Activated T-cell treated with anti-CD3 and anti-CD28 coated beads, Interleukin-2, amount 50 U/mL, for 24 hours (primary cell): ENCODE measurements at places on chromosomes 13 and 19.

DNA sequence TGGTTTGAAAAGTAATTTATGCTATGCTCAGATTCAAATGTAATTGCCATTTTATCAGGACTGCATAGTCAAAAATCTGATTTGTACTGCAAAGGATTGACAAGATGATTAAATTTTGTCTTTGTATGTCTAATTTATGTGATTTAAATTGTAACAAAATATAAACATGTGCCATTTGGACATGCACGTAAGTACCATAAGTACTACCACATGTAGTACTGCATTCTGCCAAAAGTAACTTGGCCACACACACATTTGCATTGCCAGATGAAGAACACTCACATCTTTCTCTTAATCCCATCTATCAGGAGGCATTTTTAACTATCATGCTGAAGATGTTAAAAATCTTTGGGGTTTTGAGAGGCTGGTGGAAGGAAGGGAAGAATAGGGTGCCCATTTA, 133.3 kb downstream of the KLF12 start:
- DNase-seq, result no peak

DNA sequence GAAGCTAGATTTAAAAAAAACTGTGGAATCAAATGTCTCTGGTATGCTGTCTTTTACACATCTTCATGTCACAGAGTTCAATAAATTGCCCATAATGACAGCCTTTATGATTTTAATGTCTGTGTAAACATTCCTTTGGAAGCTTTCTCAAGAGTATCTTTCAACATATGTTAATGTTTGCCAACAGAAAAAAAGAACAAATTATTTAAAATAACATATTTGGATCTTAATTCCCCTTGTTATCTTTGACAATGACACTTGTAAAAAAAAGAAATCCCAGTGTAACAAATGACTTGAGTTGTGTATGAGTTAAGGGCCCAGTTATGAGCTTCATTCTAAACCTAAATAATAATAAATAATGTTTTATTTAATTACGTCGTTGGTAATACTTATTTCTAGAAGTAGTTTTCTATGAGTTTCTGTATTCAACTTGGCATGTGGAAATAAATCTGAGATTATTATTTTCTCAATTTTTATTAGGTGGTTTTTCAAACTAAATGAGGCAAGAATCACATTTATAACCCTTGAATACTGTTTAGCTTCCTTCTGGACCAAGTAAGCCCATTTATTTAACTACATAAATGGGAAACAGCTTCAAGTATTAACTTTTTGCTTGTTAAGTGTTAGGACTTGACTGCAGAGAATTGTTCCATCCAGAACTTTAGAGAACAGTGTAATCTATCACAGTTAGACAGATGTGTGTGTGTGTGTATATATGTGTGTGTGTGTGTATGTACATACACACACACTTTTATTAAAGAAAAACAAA, 182.1 kb downstream of the POSTN start:
- no peak for DNase-seq

GRCh38 chr19:33902802-33903488, 106.3 kb downstream of the KCTD15 start:
- no peak for DNase-seq

DNA sequence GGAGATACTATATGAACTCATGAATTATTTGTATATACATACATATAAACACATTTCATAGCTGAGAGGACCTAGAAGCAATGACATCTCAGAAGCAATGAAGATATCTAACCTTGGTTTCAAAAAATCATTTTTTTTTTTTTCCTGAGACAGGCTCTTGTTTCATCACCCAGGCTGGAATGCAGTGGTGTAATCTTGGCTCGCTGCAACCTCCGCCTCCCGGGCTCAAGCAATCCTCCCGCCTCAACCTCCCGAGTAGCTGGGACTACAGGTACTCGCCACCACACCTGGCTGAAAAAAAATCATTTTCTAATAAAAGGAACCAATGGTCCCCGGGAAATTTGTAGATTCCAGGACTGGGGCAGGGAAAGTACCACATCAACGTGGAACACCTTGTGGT, 4.0 kb downstream of the ZNF565 start:
- DNase-seq, result no peak

DNA sequence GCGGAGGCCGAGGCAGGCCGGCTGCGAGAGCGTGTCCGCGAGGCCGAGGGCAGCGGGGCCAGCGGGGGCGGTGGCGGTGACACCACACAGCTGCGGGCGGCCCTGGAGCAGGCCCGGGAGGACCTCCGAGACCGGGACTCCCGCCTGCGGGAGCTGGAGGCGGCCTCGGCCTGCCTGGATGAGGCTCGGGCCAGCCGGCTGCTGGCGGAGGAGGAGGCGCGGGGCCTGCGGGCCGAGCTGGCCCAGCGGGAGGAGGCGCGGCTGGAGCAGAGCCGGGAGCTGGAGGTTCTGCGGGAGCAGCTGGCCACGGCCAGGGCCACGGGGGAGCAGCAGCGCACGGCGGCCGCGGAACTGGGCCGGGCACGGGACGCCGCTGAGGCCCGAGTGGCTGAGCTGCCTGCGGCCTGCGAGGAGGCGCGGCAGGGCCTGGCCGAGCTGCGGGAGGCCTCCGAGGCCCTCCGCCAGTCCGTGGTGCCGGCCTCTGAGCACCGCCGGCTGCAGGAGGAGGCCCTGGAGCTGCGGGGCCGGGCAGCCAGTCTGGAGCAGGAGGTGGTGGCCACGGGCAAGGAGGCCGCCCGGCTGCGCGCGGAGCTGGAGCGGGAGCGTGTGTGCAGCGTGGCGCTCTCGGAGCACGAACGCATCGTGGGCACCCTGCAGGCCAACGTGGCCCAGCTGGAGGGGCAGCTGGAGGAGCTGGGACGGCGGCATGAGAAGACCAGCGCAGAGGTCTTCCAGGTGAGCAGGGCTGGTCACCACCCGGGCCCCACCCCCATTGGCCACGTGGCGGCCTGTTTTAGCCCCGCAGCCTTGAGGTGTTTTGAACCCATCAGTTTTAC, 11.7 kb upstream of the EBI3 start:
- DNase-seq, result no peak

- no peak for DNase-seq
Measured at GRCh38 chr19:33819506-33819879, 22.8 kb downstream of the KCTD15 start.

GRCh38 chr19:21921691-21922180, 85.8 kb upstream of the ZNF43 start:
- DNase-seq, result no peak

DNA sequence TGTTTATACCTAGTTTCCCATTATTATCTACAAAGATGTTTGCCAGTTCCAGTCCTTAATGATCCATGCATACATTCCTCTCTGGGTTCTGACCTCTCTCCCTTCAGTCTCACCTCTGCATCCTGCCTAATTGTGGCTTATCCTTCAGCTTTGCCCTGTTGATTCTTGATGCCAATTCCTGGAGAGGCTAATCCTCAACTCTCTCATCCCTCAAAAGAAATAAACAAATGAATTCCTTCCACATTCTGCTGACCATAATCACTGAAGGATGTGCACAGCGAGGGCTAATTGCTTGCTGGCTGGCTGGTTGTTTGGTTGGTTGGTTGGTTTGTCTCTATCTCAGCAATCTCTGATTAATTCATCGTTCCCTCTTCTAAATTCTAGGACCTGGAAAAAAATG, 113.8 kb downstream of the IRS2 start:
- DNase-seq, result no peak

DNA sequence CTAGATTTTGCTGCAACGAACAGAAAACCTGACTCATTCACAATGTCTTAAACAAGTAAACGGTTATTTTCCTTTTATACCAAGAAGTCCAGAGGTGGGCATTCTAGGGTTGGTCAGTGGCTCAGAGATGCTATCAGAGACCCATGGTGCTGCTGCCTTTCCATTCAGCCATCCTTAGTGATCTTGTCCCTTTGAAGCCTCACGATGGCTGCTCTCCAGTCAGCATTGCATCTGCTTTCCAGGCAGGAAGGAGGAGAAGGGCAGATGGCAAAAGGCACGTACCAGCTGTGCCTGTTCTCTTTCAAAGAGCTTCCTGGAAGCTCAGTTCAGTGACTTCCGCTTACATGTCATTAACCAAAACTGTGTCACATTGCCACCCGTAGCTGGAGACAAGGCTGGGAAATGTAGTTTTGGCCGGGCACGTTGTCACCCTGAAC, 30.1 kb downstream of the WDFY2 start:
- DNase-seq, result peak; percentile 66

DNA sequence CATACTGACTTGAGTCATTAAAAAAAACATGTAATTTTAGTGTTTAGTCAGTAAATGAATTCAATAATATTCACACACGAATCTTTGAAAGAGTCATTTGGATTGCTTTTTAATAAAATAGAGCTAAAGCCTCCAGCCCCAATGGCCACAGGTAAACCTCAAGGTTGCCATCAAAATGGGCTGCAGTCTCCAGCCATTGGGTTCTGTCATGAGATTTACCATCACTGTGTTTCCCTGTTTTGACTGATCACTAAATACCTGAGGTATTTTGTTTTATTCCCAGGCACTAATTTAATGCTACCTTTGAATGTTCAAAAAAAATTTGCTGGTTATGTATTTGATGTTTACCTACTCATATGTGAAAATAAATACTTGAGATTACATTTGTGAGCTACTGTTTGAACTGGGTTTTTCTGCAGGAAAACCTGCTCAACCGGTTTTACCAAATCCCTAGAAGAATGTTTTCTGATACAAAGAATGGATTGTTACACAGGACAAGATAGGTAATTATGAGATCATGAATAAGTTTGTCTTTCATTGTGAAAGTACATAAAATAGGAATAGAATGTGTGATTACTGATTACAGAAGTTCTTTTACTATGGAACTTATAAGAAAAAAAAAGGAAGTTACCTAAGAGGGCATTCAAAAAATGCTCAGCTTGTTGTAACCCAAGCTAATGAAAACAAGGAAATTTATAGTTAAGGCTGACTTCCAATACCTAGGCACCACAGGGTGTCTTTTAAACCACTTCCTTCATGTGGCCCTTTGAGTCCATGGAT, 391.3 kb downstream of the EFNB2 start:
- no peak for DNase-seq

DNA sequence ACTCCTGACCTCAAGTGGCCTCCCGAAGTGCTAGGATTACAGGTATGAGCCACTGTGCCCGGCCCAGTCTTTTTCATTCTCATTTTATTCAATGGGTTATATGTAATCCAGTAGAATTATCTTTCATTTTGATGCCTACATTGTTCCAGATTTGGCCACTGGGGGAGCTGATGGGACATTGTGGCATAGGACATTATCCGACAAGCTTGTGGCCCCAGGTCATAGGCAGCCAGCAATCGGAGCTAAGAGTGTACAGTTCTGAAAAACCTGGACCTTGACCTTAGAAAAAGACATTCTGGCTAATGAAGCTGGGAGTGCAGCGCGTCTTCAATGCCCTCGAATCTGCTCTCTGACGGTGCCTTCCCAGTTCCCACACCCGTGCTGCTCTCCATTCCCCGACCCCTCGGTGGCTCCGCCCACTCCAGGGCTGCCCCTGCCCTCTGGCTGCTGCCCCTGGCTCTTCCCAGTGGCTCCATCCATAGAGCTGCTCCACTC, 108.7 kb downstream of the TEX29 start:
- DNase-seq, result peak; percentile 39

DNA sequence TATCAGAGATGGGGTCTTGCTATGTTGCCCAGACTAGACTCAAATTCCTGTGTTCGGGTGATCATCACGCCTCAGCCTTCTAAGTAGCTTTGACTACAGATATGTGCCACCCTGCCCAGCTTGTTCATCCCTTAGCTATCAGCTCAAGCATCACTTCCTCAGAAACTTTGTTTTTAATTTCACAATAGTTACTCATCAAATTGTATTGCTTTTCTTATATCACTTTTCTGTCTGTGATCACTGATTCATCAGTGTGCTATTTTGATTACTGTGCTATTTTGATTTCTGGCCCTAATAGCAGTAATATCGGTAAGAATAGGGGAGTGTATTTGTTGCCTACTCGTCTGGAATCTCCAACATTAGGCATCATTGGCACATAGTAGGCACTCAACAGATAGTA, 878.6 kb upstream of the PCDH20 start:
- no peak for DNase-seq

GRCh38 chr19:7252364-7252763, 41.9 kb downstream of the INSR start:
- no peak for DNase-seq

DNA sequence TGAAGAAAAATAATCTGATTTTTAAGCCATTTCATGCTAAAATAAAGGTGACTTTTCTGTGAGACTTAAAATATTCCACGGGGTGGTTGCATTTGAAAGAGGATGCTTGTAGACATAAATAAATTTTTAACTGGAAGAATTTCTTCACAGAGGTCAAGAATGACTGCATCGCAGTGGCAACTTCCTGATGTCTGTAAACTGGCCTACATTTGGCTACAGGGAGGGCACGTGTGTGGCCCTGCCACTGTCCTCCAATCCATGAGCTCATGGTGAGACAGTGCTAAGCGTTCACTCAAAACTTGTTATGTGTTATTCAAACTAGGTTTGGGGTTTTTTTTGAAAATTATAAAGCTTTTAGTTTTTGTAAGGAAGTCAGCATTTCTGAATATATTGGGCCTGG, 1089.3 kb downstream of the EFNB2 start:
- no peak for DNase-seq

GRCh38 chr13:52665325-52665724, 12.7 kb downstream of the SUGT1 start:
- no peak for DNase-seq

DNA sequence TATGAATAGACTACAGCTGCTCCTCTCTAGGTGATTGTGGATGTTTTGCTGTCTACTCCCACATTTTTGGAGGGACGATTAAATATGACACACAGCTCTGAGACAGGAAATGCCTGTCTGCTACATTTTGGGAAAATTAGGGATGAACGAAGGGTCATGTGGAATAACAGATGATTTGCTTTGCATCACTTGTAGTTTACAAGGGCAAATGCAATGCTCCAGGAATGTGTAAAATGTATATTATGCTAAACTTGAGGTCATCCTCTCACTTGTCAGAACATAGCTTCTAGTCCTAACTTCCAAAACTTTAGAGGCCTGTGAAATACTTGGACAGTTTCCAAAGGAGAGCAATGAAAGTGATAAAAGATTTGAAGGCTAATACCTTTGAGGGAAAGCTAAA, 284.2 kb upstream of the DACH1 start:
- no peak for DNase-seq

DNA sequence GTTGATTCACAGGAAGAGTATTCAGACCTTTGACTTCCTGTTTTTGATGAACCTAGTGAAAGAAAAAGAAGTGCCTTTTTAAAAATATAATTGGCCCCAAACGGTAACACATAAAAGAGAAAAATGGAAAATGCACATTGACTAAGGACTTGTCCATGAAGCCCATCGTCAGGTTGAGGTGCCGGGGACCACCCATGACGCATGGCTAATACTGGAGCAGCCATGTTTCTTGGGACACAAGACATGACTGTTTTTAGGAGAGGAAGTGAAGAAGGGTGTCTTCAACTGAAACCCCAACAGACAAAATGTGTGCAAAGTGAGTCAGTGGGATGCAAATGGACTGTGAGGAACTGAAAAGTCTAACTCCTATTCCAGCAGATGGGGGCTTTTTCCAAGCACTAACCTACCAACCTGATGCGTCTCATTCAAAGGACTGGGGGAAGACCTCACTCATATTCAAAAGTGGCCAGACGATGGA, 459.4 kb downstream of the FOXO1 start:
- DNase-seq, result peak; percentile 64

GRCh38 chr13:77516342-77516789, 19.1 kb upstream of the SCEL start:
- DNase-seq, result no peak

- no peak for DNase-seq
Measured at GRCh38 chr13:73198991-73199411, 140.2 kb downstream of the KLF5 start.

- DNase-seq, result no peak
Measured at GRCh38 chr13:51682686-51683085, 98.4 kb downstream of the WDFY2 start.
